IgD-negative memory B cell (primary cell): ENCODE measurements at places on chromosomes 3 and 15. TPM values are rescaled to one million over a fixed set of nuclear protein-coding genes. Genes with fewer than 3 reads are reported as not detected.

KBTBD8 gene
- polyA plus RNA-seq = 10.5 TPM

UROC1 gene
- not detected for polyA plus RNA-seq

CEP19 gene
- 2.3 TPM for polyA plus RNA-seq

BCHE gene
- not detected for polyA plus RNA-seq

PIGZ gene
- polyA plus RNA-seq = 2.1 TPM

NUP210 gene
- 72.2 TPM for polyA plus RNA-seq

ACAD9 gene
- 14.2 TPM for polyA plus RNA-seq

WDR93 gene
- not detected for polyA plus RNA-seq

MOBP gene
- polyA plus RNA-seq = not detected
